ENCODE measurements at places on chromosomes 16 and 17. TPM values are rescaled to one million over a fixed set of nuclear protein-coding genes. Genes with fewer than 3 reads are reported as not detected.

The TBC1D3B gene
- 3.5 TPM for total RNA-seq

The TP53TG3C gene
- not detected for total RNA-seq

The OR4D1 gene
- total RNA-seq = not detected

The ZPBP2 gene
- not detected for total RNA-seq

The TXNL4B gene
- 24.8 TPM for total RNA-seq

The OR3A2 gene
- not detected for total RNA-seq

The XAF1 gene
- 47.1 TPM for total RNA-seq

The WWP2 gene
- 28.5 TPM for total RNA-seq

The CCL17 gene
- not detected for total RNA-seq

The ELAC2 gene
- 60.6 TPM for total RNA-seq

The KRT9 gene
- total RNA-seq = not detected

The PERCC1 gene
- total RNA-seq = not detected

The IL17C gene
- not detected for total RNA-seq

The AURKB gene
- 31.8 TPM for total RNA-seq

The SLFN14 gene
- total RNA-seq = not detected

The HASPIN gene
- total RNA-seq = 10.5 TPM

The KLHL10 gene
- total RNA-seq = 0.09 TPM

The HS3ST3A1 gene
- total RNA-seq = 8.3 TPM

The SNTB2 gene
- 23.8 TPM for total RNA-seq

The HOXB3 gene
- total RNA-seq = 9.7 TPM

The GPRC5C gene
- 24.4 TPM for total RNA-seq

The SULT1A3 gene
- 7.0 TPM for total RNA-seq

The TMEM94 gene
- 29.7 TPM for total RNA-seq

The ZCCHC14 gene
- total RNA-seq = 24.5 TPM

The ADGRG3 gene
- not detected for total RNA-seq

The CCL7 gene
- total RNA-seq = not detected

The KCNJ18 gene
- total RNA-seq = not detected

The C1QBP gene
- 204 TPM for total RNA-seq

The CFAP97D1 gene
- not detected for total RNA-seq

The CTRB1 gene
- not detected for total RNA-seq

The RAP1GAP2 gene
- 1.5 TPM for total RNA-seq

The MYH8 gene
- total RNA-seq = not detected

The DNAI2 gene
- not detected for total RNA-seq

The CCL1 gene
- total RNA-seq = not detected

All from fibroblast of the aortic adventitia (primary cell).